Kidney tubule cell (primary cell): ENCODE measurements at places on chromosomes 13 and 19.

GRCh38 chr19:31372246-31372781 lies 23.1 kb upstream of the TSHZ3 start:
- no peak for DNase-seq

DNA sequence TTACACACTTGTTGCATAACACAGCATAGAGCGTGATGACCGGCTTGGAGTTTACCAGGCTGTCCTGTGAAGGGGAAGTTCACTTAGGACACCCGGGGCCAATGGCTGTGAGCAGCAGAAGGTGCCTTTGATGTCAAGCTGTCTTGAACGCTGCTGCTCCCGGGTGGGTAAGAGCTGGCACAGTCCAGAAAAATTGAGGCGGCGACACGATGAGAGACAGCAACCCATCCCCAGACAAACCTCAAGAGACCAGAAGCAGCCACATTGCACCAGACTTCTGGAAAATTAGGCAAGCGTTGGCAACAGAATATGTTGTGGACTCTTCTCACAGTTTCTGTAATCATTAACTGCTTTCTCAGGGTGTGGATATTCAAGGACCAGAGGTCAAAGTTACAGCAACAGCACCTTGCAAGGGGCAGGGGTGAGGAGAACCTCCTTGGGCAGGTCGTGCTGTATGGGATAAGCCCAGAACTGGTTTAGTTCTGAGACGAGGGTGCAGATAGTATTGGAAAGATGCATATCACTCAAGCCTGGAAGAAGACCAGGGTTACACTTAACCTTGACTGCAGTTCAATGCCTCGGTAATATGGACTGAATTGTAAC lies 10.1 kb downstream of the NFILZ start:
- no peak for DNase-seq

DNA sequence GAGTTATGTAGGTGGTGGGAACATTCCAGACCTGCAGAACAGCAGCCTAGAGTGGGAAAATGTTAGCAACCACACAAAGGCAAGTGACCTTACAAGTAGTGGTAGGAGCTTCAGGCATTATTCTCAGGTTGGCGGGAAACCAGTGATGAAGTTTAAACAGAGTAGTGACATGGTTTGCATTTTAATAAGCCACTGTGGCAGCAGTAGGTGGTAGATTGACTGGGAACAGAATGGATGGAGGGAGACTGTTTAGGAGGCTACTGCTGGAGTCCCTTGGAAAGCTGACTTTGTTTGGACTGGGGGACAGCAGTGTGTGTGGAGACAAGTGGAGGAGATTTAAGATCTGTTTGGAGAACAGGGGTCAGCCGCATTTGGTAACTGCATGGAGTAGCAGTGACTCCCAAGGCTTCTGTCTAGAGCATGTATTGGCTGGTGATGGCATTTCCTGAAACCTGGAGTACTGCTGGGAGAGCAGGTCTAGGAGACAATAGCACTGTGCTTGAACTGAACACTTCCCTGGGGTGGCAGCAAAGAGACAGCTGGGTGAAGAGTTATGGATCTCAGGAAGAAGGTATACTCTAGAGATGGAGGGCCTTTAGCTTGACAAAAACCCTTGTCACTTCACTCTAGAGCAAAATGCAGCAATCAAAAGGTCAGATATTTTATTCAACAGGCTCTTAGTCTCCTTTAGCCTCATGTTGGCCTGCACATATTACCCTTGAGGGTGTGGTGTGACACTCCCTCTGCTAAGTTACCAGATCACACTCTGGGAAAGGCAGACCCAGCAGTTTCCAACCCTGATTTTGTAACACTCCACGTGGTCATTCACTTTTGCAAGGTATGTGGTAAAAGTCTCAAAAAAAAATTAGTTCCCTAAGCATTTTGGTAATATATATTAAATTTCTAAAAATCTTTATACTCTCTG lies 70.3 kb downstream of the DHRS12 start:
- no peak for DNase-seq

DNA sequence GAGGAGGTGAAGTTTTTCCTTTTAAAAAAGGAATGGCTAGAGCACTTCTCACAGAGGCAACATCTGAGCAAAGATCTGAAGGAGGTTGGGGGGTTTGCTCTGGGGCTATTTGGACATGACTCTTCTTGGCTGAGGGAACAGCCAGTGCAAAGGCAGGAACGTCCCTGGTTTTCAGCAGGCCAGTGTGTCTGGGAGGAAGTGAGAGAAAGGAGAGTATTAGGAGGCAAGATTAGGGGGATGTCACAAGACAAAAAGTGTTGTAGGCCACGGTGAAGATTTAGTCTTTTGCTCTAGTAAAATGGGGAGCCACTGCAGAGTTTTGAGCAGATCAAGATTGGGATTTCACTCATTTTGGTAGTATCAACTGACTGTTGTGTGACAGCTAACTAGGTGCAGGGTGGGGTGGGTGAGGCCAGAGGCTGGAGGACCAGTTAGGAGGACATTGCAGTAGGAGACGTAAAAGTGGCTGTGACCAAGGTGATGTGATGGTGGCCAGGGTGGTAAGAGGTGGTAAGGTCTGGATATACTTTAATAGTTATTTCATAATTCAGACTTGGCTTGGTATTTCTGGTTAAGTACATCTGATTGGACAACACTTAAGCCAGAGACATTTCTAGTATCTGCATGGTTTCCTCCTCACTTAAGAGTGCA lies 40.6 kb downstream of the WDFY2 start:
- DNase-seq = no peak

DNA sequence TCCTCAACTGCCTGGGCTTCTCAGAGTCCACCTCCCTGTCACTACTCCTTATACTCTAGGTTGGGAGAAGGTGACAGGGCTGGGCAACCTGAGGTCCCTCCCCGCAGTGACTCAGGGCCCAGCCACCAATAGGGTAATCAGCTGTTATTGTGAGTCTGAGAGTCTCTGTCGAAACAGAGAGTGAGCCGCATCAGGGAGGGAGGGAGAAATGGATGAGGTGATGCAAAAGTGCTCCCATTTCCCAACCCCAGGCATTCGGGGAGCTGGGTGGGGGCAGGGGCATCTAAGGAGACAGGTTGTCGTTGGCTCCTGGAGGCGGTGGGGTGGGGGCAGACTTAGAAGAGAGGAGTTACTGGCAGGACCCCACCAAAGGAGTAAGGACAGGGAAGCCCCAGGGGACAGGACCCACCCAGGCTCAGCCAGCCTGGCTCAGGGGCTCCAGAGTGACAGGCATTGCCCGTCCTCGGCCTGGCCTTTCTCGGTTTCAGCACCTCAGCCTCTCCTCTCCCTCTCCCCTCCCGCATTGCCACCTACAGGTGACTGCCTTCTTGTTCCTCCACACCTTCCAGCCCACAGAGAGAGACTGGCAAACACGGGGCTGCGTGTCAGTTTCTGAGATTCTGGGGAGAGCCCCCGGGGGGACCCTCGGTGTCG lies at the start of gene DMKN:
Gene DMKN (minus strand): TSS at position 22 of the 654 bp plus-strand sequence. CDS start 174 bp downstream, outside the sequence.
- peak; percentile 57 for DNase-seq

DNA sequence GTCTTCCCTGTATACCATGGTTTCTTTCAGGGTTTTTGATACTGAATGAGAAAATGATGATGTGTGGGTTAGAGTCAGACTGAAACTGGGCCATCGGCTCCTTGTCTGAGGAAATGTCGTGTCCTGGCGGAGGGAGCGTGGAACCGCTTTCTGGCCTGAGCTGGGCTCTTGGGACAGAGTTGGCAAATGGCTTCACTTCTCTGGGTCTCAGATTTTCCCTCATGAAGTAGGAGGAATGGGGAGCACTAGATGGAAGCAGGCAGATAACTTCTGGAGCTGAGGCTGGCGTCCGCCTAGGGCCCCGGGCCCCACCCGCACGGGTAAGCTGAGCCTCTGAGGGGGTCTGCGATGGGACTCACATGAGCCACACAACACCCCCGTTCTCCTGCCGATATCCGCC lies 133.3 kb upstream of the WASF3 start:
- DNase-seq = no peak

GRCh38 chr13:27177852-27178251 lies 6.2 kb upstream of the USP12 start:
- DNase-seq = no peak

DNA sequence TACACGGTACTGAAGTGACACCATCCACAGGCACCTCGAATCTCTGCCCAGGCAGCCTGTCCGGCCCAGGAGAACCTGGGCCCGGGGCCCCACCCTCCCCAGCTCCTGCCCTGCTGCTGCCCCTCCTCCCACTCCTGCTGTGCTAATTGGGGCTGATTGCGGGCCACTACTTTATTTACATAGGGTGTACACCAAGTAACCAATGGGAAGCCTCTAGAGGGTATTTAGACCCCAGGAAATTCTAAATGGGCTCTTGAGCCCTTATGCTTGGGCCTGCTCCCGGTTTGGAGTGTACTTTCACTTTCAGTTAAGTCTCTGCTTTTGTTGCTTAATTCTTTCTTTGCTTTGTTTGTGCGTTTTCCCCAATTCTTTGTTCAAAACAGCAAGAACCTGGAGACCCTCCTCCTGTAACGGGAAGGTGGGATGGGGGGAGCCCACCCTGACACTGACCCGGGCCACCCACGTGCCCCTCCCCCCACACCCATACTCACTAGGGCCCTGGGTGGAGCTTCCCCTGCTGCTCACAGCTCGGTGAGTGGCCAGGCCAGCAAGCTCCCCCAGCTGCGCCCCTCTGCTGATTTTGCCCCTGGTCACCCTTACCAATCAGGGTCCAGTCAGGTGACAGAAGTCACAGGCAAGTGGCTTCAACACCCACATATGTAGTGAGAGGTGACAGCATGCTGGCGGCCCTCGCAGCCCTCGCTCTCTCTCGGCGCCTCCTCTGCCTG lies 9.4 kb downstream of the SCGB2B2 start:
- DNase-seq = peak; percentile 24

DNA sequence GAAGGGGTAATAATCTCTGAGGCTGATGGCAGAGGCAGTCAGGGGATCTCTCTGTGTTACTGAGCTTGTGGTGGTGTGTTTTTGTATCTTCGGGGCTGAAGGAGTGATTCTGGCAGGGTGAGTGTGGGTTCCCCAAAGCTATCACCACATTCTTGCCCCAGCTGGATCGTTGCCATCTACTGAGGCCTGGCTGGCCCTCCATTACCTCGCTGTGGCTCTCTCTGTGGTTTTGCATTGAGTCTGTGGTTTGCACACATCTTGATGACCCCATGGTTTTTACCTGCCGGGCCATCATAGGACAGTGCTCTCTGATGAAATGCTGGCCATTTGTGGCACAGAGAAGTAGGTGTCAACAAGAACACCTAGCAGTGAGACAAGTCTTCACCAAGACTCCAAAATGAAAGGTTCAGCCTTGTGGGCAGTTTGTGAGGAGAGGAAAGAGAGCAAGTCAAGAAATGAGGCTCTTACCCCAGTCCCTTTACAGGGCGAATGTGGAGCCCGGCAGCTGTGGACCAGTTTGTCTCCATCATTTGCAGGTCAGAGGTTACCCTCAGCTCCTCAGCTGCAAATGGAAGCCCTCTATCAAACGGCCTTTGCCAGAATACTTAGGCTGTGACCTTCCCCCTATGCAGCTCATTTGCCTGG lies 69.0 kb upstream of the NPAS1 start:
- DNase-seq = peak; percentile 44

DNA sequence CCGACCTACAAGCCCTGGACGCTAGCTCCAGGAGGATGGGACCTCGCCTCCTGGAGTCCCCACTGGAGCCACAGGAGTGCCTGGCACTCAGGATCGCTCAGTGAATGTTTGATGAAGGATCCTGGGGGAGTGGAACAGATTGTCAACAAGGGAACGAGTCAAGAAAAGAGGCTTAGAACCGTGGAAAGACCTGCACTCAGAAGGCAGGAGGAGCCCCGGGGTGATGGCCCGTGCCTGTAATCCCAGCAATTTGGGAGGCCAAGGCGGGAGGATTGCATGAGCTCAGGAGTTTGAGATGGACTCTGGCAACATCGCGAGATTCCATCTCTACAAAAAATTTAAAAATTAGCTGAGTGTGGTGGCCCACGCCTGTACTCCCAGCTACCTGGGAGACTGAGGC lies 38.9 kb downstream of the ATP12A start:
- DNase-seq = no peak

- DNase-seq = no peak
Measured at GRCh38 chr13:92829930-92830329, 396.7 kb upstream of the GPC6 start.

DNA sequence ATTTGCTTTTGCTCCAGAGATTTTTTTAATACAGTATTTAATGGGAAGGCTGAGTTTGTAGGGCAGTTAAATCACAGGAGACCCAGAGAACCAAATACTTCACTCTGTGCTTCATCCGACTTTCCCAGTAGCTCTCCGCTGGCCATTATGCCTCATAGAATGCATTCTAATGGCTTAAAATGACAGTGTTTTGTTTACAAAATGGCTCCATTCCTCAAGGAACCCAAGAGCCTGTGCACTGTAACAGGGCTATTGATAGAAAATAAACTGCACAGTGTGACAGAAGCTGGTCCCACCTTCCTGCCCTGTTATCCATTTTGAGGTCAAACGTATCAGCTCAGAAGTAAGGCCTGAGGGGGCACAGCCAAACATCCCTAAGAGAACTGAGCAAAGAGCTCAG lies 136.5 kb downstream of the RAP2A start:
- no peak for DNase-seq

GRCh38 chr19:41617941-41618730 lies 8.7 kb downstream of the CEACAM4 start:
- no peak for DNase-seq

DNA sequence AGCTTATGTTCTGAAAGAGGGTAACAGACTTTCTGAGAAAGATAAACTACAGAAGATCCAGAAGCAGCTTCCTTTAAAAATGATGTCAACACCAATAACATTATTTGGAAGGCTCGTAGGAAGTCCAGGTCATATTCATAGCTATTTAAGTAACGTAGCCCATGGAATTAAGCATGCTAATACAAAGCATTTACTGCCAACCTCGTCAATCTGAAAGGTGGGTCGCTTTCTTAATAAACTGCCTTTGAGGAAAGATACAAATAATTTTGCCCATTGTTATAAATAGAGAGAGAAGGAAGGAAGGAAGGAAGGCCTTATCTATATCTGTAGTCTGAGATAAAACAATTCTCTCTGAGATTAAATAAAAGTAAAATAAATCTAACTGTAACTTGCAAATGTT lies 80.3 kb downstream of the STARD13 start:
- no peak for DNase-seq

- DNase-seq = no peak
Measured at GRCh38 chr13:76231522-76232167, 595.5 kb downstream of the LMO7 start.

GRCh38 chr19:31330237-31330636 lies 19.0 kb downstream of the TSHZ3 start:
- no peak for DNase-seq

DNA sequence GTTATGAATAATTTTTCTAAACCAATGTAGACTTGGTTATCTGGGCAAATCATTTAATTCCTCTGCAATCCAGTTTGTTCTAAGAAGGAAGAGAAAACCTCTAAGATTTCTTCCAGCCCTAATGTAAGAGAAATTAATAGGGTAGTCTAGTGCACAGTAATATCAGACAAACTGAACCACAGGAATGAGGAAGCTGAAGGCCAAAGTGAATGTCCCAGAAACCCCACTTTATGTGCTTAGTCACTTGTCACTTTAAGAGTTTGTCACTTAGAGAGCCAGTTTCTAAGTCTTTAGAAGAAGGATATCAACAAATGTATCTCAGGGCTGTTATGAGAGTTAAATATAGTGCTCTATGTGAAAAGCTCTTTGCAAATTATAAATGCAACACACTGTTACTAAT lies 750.6 kb downstream of the DIAPH3 start:
- peak; percentile 77 for DNase-seq

- no peak for DNase-seq
Measured at GRCh38 chr19:13959962-13960862, 7.9 kb downstream of the DCAF15 start.

GRCh38 chr13:83876546-83876945 lies 5.7 kb downstream of the SLITRK1 start:
- DNase-seq = no peak
